ENCODE measurements at places on chromosomes 11 and 22.

GRCh38 chr11:116997071-116997470 is 101.2 kb downstream of the SIK3 start:
- no peak for DNase-seq

- DNase-seq: no peak
These were observed 276.9 kb downstream of the FAM76B start for GRCh38 chr11:95512682-95513081.

DNA sequence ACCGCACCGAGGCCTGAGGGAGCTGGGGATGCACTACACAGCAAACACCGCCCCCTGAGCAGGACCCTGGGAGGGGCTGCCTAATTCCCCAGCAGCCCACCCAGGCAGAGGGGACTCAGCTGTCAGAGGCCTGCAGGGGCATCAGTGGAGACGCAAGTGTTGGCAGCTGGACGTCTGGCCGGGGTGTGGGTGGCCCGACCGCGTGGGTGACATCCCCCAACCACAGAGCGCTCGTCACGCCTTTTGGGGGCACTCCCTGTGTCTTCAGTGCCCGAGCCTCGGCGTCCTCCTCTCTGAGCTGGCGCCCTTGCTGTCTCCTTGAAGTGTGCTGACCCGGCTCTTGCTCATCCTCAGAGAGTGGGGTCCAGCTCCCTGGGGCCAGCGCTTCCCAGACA is 150.2 kb downstream of the BRD1 start:
- DNase-seq: no peak

GRCh38 chr11:132245403-132246385 is 875.3 kb downstream of the NTM start:
- DNase-seq: no peak

GRCh38 chr11:18248561-18248960 is at the start of gene SAA2:
TSS of gene SAA2 (minus strand) at chr11:18248668. CDS start at chr11:18248011, 657 bp downstream.
- no peak for DNase-seq

GRCh38 chr11:1202776-1203504 is 19.9 kb upstream of the MUC5B start:
- peak; percentile 46 for DNase-seq

- DNase-seq: no peak
These were observed 28.9 kb upstream of the ZBED5 start for GRCh38 chr11:10886652-10887250.

DNA sequence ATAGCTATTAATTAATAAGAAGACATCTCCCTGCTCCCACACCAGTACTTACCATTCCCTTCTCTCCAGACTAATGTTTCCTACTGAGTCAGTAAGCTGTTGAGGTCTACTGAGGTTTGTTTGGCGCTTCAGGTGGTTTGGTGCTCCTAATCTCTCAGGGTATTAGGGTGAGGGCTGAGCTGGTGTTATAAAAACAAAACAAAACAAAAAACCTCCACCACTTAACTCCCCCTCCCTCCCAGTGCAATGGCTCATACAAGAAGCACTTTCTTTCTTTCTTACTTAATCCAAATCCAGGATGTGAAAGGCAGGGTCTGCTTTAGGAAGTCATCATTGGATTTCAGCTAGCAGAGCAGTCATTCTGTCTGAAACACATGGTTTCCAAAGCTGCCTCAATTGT is 15.3 kb downstream of the CSTPP1 start:
- DNase-seq: no peak

- DNase-seq: no peak
These were observed 243.5 kb upstream of the ANO3 start for GRCh38 chr11:26088391-26088790.

DNA sequence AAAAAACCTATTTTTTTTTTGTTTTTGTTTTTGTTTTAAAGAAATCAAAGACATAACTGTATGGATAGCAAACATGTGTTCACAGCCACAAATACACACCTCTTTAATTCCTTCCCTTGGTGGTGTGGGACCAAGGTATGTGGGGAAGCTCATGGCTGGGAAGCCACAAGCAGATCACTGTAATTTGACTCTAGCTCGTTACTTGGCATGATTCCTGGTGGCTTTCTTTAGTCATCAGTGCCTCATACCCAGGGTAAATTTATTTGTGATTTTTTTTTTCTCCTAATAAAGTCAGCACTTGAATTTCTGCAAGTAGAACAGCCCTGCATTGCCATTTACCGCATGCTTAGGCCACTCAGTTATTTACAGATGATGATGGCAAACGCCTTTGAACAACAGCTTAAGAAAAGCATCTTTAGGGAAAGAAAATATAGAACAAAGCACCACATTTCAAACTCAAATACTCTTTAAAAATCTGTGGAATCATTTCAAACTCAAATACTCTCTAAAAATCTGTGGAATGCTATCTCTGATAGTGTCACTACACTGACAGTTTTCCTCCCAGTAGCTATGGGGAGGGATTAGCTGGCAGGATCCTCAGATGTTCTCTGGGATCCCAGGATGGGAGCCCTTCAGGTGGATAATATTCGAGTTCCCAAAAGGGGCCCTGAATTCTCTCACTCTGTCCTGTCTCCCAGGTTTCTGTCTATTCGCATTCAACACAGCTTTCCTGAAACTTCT is 687.2 kb downstream of the OPCML start:
- no peak for DNase-seq

All from activated effector memory CD4-positive, alpha-beta T cell treated with Interleukin-2 at 50 U/mL for 16 hours (primary cell).